ENCODE measurements at places on chromosomes 11 and 22. TPM values are rescaled to one million over a fixed set of nuclear protein-coding genes. Genes with fewer than 3 reads are reported as not detected.
A peak's percentile ranks its signal among the peaks of the same experiment; 100 is the strongest.

GRCh38 chr22:40076702-40077645, 82.2 kb downstream of the FAM83F start:
- no peak for DNase-seq

DNA sequence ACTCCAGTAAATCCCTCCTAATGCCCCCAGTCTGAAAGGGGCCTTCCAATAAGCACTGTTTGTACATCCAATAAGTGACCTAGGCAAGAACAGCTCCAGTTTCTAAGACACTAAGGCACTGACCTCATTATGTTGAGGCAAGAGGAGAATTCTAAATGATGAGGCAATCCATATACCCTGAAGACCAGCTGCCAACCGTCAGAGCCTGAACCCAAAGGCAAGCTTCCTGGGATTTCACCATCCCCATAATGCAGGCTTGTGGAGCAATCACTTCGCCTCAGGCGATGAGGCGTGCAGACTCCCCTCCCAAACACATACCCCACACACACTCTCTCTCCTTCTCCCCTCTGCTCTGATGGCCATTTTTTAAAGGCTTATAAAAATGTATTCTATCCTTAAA, 49.5 kb downstream of the LGR4 start:
- DNase-seq, result peak; percentile 49

The SEC14L6 gene
- total RNA-seq, result not detected

The EEF1G gene
- 1,532 TPM for total RNA-seq

The BIK gene
- total RNA-seq, result not detected

DNA sequence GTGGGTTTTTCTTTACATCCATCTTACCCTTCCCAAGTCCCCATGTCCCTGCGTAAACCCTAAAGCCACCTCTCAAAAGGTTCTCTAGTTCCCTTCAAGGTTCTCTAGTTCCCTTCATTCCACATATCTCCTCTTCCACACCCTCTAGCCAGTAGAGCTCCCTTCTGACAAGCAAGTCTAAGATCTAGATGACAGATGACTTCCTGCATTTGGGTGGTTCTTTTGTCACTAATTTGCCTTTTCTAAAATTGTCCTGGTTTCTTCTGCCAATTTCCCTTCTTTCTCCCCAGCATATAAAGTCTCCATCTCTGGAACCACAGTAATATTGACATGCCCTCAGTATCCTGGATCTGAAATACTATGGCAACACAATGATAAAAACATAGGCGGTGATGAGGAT, 7.8 kb downstream of the CD3E start:
- no peak for DNase-seq

DNA sequence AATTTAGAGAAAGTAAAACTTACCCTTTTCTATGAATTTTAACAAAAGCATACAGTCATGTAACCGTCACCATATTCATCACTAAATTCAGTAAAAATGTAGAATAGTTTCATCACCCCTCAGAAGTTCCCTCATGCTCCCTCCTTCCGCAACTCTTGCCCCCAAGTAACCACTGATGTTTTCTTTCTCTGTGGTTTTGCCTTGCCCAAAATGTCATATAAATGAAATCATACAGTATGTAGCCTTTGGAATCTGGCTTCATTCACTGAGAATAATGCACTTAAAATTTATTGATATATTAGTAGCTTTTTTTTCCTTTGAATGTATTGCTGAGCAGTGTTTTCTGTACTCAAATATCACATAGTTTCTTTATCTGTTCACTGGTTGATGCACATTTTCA, 60.1 kb downstream of the DCUN1D5 start:
- peak; percentile 60 for DNase-seq

GRCh38 chr22:36068776-36069344, 40.2 kb upstream of the RBFOX2 start:
- DNase-seq, result no peak

DNA sequence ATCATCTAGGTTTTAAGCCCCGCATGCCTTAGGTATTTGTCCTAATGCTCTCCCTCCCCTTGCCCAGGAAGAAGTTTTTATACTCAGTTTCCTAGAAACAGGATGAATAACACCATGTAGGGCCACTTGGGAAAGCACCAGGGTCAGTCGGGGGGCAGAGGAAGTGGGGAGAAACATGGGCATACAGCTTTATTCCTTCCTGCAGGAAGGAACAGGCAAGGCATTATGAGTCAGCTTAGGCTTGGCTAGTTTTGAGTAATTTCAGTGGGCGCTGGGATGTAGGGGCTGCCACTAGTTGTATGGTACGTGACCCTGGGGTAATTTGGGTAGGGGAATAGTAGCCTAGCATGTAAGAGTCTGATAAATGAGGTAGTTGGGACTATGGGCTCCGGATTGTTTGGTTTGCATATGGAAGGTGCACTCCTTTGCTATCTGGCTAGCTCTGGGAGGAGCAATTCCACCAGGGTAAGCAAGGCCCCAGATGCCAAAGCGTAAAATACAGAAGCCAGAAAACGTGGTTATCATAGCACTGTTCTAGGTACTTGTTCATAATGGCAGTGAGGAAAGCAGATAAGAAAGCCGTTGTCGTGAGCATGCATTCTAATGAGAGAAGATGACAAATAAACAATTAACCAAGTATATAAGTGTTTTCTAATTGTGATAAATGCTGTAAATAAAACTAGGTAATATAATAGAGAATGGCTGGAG, 24.8 kb downstream of the ACER3 start:
- DNase-seq, result peak; percentile 73

DNA sequence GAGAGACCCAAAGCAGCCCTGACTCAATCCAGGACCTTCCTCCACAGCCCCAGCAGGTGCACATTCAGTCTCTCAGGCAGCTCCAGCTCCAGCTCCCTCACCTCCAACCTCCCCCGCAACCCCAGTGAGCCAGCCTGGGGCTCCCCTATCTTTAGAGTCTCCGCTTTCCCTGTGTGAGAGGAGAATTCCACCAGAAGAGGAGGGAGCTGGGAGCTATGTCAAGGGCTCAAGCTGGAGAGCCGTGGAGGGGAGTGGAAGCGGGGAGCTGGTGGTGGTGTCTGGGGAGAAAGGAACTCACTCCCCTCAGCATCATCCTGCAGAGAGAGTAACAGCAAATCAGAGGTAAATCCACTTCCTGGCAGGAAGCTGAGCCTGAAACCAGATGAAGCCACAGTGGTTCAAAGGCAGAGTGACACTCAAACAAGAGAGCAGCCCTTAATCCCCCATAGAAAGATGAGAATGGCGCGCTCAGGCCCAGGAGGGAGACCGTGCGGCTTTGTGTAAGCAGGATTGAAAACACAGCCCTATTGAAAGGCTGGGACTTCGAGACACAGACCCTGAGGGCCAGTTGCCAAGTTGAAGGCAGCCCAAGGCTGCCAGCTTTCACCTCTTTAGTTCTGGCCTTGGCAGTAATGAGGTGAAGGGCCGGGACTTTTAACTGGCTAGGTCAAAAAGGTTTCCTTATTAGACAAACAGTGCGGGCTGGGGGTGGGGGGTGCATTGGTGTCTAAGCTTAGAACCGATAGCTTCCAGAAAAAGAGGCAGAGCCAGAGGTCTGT, 21.4 kb upstream of the CDON start:
- no peak for DNase-seq

- DNase-seq, result no peak
Observed at GRCh38 chr22:27993774-27994350, 74.8 kb upstream of the PITPNB start.

DNA sequence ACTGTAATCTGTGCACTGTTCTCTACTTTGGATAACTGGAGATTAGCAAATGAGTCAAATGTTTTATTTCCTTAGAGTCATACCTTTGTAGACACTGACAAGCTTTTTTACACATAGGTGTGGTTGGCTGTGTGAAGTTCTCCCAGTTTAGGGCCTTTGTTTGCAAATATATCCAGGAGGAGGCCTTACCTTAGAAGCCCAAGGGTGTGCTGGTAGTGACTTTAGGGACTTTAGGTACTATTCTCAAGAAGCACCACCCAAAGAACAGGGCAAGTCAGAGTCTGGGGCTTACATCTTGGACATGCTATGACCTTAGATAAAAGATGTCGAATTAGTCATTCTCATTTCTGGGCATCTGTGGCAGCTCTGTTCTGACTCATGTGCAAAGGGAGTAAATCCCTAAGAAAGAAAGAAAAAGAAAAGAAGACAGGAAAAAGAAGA, 4.8 kb upstream of the FAR1 start:
- DNase-seq, result peak; percentile 45

The RAC2 gene
- 1.1 TPM for total RNA-seq

DNA sequence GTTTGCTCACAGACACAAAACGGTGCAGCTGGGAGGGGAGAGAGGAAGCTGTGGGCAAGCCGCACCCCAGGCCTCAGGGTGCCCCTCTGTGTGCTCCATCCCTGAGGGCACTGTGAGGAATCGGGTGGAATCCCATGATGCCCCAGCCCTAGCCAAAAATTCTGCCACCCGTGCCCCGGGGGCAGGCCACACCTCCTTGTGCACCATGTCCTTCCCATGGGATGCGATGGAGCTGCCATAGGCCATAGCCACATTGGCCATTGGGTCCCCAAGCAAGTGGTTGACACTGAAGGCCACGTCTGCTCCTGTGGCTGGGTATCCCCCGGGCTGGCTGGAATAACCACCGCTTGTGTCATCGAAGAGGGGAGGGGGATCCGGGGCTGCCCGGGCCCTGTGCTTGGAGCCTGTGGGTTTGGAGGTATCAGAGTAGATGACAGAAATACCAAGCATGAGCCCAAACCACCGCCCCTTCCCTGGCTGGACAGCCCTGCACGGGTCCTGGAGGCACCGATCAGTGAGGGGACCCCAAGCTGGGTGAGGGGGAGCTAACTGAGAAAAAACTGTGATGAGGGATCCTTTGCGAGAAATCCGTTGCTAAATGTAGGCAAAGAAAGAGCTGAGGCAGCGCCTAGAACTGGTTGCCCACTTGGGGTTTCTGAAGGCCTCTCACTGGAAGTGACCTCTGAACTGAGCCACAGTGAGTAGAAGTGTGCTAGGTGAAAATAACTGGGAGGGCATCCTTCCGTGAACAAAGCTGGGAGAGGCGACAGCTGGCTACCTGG, 863 bp downstream of the YIF1A start:
- DNase-seq, result no peak

- no peak for DNase-seq
Observed at GRCh38 chr11:97990162-97990920, 1030.4 kb upstream of the CNTN5 start.

DNA sequence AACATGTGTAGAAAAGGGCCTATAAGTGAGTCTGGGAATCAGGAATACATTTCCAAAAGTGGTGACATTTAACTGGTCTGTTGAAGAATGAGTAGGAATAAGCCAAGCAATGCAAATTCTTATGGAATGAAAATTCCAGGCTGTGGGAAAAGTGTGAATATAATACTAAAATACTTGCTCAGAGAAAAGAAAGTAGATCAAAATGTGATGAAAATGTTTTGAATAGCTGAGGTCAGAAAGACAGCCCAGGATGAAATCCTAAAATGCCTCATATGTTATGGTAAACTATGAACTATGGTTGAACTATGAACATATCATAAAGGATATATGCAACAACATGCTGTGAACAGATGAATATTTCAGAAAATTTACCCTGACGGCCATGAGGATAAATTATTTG, 688.3 kb upstream of the FAT3 start:
- DNase-seq, result no peak

The MFNG gene
- 1.3 TPM for total RNA-seq

DNA sequence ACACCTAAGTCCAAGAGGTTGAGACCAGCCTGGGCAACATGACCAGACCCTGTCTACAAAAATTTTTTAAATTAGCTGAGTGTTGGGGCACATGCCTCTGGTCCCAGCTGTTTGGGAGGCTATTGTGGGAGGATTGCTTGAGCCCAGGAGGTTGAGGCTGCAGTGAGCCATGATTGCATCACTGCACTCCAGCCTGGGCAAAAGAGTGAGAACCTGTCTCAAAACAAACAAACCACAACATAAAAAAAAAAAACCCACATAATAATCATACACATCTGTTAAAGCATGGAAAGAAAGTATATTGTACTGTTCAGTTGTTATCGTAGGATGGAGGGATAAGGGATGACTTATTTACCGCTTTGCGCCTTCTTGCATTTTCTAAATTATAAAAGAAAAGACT, 35.9 kb upstream of the GRK2 start:
- peak; percentile 41 for DNase-seq

- DNase-seq, result no peak
Observed at GRCh38 chr11:117881217-117881616, 4.8 kb upstream of the FXYD6 start.

DNA sequence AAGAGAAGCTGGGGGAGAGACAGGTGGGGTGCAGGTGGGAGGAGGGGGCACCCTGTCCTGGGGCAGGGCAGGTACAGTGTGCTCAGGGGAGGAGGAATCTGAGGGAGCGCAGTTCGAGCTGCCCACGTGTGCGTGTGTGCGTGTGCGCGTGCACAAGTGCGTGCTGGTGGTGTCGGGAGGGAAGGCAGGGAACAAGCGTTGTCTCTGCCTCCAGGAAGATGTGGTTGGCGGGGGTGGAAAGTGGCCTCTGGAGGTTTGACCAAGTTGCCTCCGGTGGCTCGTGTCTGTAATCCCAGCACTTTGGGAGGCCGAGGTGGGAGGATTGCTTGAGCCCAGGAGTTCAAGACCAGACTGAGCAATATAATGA, 49.9 kb upstream of the THY1 start:
- DNase-seq, result no peak

DNA sequence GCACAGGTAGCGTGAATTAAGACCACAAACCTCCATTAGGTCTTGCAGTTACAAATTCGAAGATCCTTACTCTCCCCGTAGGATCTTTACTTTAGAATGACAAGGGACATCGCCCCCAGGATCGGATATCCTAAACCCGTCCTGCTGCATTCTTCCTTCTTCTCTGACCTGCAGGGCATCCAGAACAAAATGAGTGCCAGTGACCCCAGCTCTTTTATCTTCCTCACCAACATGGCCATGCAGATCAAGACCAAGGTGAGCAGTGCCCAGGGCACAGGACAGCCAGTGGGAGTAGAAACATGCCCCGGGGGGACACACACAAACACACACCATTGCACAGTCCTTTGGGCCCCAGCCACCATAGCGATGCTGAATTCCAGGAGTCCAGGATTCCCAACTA, 42.6 kb upstream of the MPEG1 start:
- DNase-seq, result no peak
